ENCODE measurements at places on chromosomes 6 and 20. TPM values are rescaled to one million over a fixed set of nuclear protein-coding genes. Genes with fewer than 3 reads are reported as not detected.

- peaks cover 10% of the 10 kb centered on the region for H3K4me1 ChIP-seq
- no peak overlapping the region for H3K27ac ChIP-seq
- no peak for DNase-seq
- no peak overlapping the region for H3K4me3 ChIP-seq
- no peaks in the 10 kb centered on the region for H3K27me3 ChIP-seq
Observed at GRCh38 chr6:56866917-56867522, 87.9 kb upstream of the BEND6 start.

- no peak overlapping the region for H3K4me3 ChIP-seq
- peaks cover 19% of the 10 kb centered on the region for H3K27me3 ChIP-seq
- H3K4me1 ChIP-seq, result no peaks in the 10 kb centered on the region
- no peak for DNase-seq
Observed at GRCh38 chr6:101404775-101405174, 11.3 kb downstream of the GRIK2 start.

- no peak for DNase-seq
- no peaks in the 10 kb centered on the region for H3K36me3 ChIP-seq
- H3K27ac ChIP-seq, result no peak overlapping the region
Observed at GRCh38 chr20:61185841-61186601, 66.0 kb upstream of the CDH4 start.

GRCh38 chr6:31157513-31158139, at the start of gene CCHCR1:
Gene CCHCR1, minus strand, starts transcription at chr6:31157802. Its CDS starts 202 bp downstream, at chr6:31157600.
- H3K4me1 ChIP-seq, result peaks cover 5% of the 10 kb centered on the region
- H3K27me3 ChIP-seq, result no peaks in the 10 kb centered on the region
- H3K36me3 ChIP-seq, result no peaks in the 10 kb centered on the region
- no peak within 1 kb of the TSS for H3K27ac ChIP-seq
- DNase-seq, result no peak

GRCh38 chr20:5171790-5172164, 45.0 kb downstream of the CDS2 start:
- H3K27me3 ChIP-seq, result no peaks in the 10 kb centered on the region
- H3K27ac ChIP-seq, result no peak overlapping the region
- no peaks in the 10 kb centered on the region for H3K36me3 ChIP-seq
- no peaks in the 10 kb centered on the region for H3K4me1 ChIP-seq
- no peak for DNase-seq

DNA sequence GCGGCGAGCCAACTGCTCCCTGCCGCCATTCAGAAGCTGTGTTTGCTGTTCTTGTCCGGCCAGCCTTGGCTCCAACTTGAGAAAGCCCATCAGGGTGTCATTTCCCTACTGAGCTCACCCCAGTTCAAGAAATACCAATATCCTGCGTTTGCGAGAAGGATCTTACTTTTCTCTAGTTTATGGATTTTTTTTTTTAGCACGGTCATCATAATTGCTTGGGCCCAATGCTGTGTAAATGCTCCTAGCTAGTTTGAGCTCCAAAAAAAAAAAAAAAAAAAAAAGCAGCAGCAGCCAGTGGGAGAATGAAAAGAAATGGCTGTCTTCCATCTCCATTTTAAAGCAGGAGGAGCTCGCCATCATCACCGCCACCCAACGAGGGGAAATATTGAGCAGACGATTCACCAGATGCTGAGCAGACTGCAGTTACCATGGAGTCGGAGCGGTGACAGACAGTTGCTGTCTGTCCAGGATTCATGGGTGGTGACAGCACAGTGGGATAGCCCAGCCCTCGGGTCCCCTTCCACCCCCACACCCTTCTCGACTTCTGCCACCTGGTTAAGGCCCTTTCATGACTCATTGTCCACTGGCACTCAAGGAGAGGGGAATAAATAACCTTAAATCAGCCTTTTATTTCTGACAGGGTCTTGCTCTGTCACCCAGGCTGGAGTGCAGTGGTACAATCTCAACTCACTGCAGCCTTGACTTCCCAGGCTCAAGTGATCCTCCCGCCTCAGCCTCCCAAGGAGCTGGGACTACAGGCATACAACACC, 132.4 kb upstream of the SNX9 start:
- H3K36me3 ChIP-seq, result no peaks in the 10 kb centered on the region
- no peak overlapping the region for H3K4me3 ChIP-seq
- no peaks in the 10 kb centered on the region for H3K27me3 ChIP-seq
- DNase-seq, result no peak
- no peaks in the 10 kb centered on the region for H3K4me1 ChIP-seq

- no peak for DNase-seq
- no peaks in the 10 kb centered on the region for H3K36me3 ChIP-seq
- no peak overlapping the region for H3K4me3 ChIP-seq
Observed at GRCh38 chr6:140285471-140285870, 911.0 kb upstream of the CITED2 start.

GRCh38 chr6:30411515-30412207, 66.7 kb downstream of the RPP21 start:
- H3K4me3 ChIP-seq, result no peak overlapping the region
- DNase-seq, result peak; percentile 43

- H3K4me3 ChIP-seq, result no peak overlapping the region
- H3K36me3 ChIP-seq, result no peaks in the 10 kb centered on the region
- no peak for DNase-seq
- H3K27me3 ChIP-seq, result no peaks in the 10 kb centered on the region
- H3K4me1 ChIP-seq, result no peaks in the 10 kb centered on the region
Observed at GRCh38 chr20:36318166-36318565, 12.0 kb downstream of the DLGAP4 start.

GRCh38 chr6:46583721-46584120, 68.9 kb downstream of the CYP39A1 start:
- H3K36me3 ChIP-seq, result no peaks in the 10 kb centered on the region
- no peak overlapping the region for H3K4me3 ChIP-seq
- no peak for DNase-seq
- H3K27me3 ChIP-seq, result no peaks in the 10 kb centered on the region
- H3K27ac ChIP-seq, result peak overlapping the region; percentile 4

- peaks cover 11% of the 10 kb centered on the region for H3K27me3 ChIP-seq
- peaks cover 7% of the 10 kb centered on the region for H3K4me1 ChIP-seq
- H3K4me3 ChIP-seq, result no peak overlapping the region
- H3K27ac ChIP-seq, result no peak overlapping the region
Observed at GRCh38 chr20:2754424-2754823, 46.0 kb downstream of the CPXM1 start.

GRCh38 chr20:1810572-1810925, 84.7 kb upstream of the SIRPA start:
- no peaks in the 10 kb centered on the region for H3K27me3 ChIP-seq
- no peaks in the 10 kb centered on the region for H3K4me1 ChIP-seq
- no peak for DNase-seq
- H3K36me3 ChIP-seq, result no peaks in the 10 kb centered on the region
- peak overlapping the region; percentile 32 for H3K27ac ChIP-seq

DNA sequence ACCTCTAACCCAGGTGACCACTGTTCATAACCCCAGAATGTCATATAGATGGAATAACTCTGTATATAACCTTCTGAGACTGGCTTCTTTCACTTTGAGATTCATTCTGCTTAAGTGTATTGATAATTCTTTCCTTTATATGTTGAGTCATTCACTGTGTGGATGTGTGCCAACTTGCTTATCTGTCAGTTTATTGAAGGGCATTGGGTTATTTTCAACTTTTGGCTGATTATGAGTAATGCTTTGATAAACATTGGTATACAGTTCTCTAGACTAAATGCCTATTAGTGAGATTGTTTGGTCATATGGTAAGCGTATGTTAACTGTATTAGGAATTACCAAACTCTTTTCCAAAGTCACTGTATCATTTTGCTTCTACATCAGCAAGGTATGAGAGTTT, 453.4 kb upstream of the SPTLC3 start:
- no peaks in the 10 kb centered on the region for H3K27me3 ChIP-seq
- H3K36me3 ChIP-seq, result no peaks in the 10 kb centered on the region
- H3K4me1 ChIP-seq, result no peaks in the 10 kb centered on the region
- no peak overlapping the region for H3K27ac ChIP-seq
- DNase-seq, result no peak
- H3K4me3 ChIP-seq, result no peak overlapping the region

- peaks cover 11% of the 10 kb centered on the region for H3K4me1 ChIP-seq
- peak overlapping the region; percentile 27 for H3K27ac ChIP-seq
- H3K36me3 ChIP-seq, result no peaks in the 10 kb centered on the region
- H3K27me3 ChIP-seq, result no peaks in the 10 kb centered on the region
- DNase-seq, result peak; percentile 94
Observed at GRCh38 chr20:48679599-48679998, 148.2 kb downstream of the PREX1 start.

DNA sequence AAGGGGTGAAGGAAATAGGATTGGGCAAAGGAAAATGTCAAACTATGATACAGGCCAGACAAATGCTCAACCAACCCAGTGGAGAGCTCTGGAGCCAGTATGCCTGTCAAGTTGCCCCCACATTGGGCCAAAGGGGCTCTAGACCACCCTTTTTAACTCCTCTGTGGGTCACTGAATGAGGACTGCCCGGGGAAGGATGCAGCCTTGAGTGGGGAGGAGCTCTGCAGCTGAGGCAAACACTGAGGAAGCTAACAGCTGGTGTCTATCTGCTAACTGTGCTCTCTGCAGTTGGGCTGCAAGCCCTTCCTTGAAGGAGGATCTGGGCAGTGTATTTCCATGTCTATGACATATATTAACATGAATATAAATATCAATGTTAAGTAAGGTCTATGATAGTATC, 98.4 kb upstream of the PRSS16 start:
- H3K27ac ChIP-seq, result no peak overlapping the region
- H3K4me1 ChIP-seq, result no peaks in the 10 kb centered on the region
- H3K36me3 ChIP-seq, result no peaks in the 10 kb centered on the region
- no peak for DNase-seq
- H3K27me3 ChIP-seq, result no peaks in the 10 kb centered on the region
- no peak overlapping the region for H3K4me3 ChIP-seq

DNA sequence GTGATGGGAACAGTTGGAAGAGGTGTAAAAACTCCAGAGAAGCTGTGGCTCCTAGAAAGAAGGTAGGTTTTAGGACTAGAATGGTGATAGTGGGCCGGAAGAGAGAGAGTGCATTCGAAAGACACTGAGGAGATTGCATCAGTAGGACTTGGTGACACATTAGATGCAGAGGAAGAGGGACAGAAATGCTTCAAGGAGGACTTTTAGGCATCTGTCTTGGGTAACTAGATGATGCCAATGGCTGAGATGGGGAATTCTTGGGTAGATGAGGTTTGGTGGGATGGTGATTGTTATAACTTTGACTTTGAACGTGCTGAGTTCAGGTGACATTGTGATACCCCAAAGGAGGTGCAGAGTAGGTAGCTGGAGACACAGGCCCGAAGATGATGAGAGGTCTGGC, 196.5 kb downstream of the GMPR start:
- no peak for DNase-seq
- H3K4me3 ChIP-seq, result no peak overlapping the region
- H3K27ac ChIP-seq, result no peak overlapping the region
- no peaks in the 10 kb centered on the region for H3K36me3 ChIP-seq
- no peaks in the 10 kb centered on the region for H3K4me1 ChIP-seq

DNA sequence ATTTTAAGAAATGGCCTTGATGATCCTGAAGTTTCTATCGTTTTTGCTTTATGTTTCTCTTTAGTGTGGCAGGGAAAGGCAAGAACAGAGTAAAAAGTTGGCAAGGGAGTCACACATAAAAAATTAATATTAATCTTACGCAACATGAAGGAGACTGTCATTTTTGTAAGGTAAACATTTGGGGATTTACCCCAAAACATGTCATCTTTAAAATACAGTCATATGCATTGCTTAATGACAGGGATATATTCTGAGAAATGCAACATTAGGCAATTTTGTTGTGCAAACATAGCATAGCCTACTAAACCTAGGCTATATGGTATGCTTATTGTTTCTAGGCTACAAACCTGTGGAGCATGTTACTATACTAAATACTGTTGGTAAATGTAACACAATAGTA, 5.4 kb downstream of the RBL1 start:
- H3K36me3 ChIP-seq, result no peaks in the 10 kb centered on the region
- no peak for DNase-seq
- H3K27me3 ChIP-seq, result no peaks in the 10 kb centered on the region
- H3K27ac ChIP-seq, result no peak overlapping the region
- H3K4me1 ChIP-seq, result peaks cover 7% of the 10 kb centered on the region
- H3K4me3 ChIP-seq, result no peak overlapping the region

DNA sequence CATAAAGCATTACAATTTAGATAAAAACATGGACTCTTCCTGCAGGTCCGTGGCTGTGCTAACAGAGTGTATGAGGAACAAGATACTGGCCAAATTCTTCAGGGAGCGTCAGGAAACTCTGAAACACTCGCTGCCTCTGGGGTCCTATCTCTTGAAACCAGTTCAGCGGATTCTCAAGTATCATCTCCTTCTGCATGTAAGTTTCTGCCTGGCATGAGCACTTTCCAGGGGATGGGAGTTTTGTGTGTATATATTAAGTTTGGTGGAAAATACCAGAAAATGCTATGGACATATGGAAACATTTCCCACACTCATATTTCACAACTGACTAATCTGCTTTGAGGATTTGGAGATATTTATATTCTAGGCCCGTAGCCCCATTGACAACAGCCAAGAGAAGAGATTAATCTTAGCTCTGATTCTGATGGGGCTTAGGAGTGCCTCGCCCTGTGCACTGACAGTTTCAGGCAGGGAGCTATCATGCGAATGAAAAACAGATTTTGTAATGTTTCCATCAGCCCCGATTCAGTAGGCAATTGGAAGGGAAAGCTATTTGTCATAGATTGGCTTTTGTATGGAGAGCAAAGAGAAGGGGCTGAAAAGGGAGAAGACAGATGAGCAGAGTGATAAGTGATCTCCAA, 64.7 kb upstream of the MTHFD1L start:
- no peak for DNase-seq
- H3K4me1 ChIP-seq, result no peaks in the 10 kb centered on the region
- H3K27ac ChIP-seq, result no peak overlapping the region
- H3K4me3 ChIP-seq, result no peak overlapping the region

GRCh38 chr6:88145298-88145963, 20.7 kb downstream of the CNR1 start:
- no peak overlapping the region for H3K27ac ChIP-seq
- no peaks in the 10 kb centered on the region for H3K27me3 ChIP-seq
- H3K36me3 ChIP-seq, result no peaks in the 10 kb centered on the region
- H3K4me3 ChIP-seq, result no peak overlapping the region

DNA sequence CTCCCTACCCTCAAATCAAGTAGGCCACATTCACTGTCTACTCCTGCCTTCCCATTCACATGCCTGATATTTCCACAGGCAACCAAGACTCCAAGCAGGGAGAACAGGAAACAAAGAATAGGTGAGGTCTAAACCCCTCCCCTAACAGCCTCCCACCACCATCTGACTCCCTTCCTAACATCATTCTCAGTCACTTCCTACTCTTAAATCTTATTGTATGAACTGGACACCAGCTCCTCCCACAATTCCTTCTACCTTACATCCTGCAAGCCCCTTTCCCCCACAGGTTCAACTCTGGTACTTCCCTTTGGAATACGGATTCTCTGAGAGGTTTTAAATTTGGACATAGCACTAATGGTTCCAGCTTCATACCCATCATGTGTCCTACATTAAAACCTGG, 944 bp upstream of the C6orf136 start:
- peaks cover 10% of the 10 kb centered on the region for H3K4me1 ChIP-seq
- H3K27me3 ChIP-seq, result no peaks in the 10 kb centered on the region
- no peak overlapping the region for H3K4me3 ChIP-seq
- H3K27ac ChIP-seq, result no peak overlapping the region
- DNase-seq, result no peak
- peaks cover 4% of the 10 kb centered on the region for H3K36me3 ChIP-seq

The TINAG gene
- 45.2 TPM for total RNA-seq

The MYB gene
- total RNA-seq, result 67.2 TPM

The LY6G5B gene
- 4.4 TPM for total RNA-seq

The DNAH8 gene
- total RNA-seq, result not detected

The GSTA3 gene
- not detected for total RNA-seq

The CCN5 gene
- 0.84 TPM for total RNA-seq

The APCDD1L gene
- 1.0 TPM for total RNA-seq

The OR2H1 gene
- not detected for total RNA-seq

The IRF4 gene
- total RNA-seq, result 8.8 TPM

The SLC25A27 gene
- 7.1 TPM for total RNA-seq

The SPEF1 gene
- not detected for total RNA-seq

The BAG2 gene
- total RNA-seq, result 1.8 TPM
